ENCODE measurements at places on chromosomes 1 and 21.

GRCh38 chr1:26677306-26678115 is 18.3 kb upstream of the ARID1A start:
- DNase-seq, result peak; percentile 93

DNA sequence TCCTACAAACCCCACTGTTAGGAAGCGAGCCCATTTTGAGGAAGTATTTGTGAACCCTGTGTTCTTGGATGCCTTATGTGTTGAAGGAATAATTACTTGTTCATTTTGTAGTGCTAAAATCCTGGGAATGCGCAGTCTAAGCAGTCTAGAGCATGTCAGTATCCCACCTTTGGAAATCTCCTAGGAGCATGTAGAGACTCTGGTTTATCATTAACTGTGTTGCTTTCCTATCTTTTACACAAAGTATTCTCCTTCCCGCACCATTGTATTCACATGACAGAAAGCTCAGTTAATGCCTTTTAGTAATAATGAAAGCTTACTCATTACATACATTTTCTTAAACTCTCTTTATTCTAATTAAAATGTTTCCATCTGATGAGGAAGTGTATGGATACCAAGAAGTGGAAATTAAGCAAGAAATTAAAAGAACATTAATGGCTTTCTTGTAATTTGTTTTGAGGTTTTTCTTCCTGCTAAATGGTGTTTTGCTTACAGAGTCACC is 99.4 kb downstream of the CAMTA1 start:
- DNase-seq, result no peak

GRCh38 chr1:38512789-38513188 is 346.8 kb downstream of the RRAGC start:
- no peak for DNase-seq

GRCh38 chr1:15197591-15198447 is 44.3 kb downstream of the TMEM51 start:
- no peak for DNase-seq

DNA sequence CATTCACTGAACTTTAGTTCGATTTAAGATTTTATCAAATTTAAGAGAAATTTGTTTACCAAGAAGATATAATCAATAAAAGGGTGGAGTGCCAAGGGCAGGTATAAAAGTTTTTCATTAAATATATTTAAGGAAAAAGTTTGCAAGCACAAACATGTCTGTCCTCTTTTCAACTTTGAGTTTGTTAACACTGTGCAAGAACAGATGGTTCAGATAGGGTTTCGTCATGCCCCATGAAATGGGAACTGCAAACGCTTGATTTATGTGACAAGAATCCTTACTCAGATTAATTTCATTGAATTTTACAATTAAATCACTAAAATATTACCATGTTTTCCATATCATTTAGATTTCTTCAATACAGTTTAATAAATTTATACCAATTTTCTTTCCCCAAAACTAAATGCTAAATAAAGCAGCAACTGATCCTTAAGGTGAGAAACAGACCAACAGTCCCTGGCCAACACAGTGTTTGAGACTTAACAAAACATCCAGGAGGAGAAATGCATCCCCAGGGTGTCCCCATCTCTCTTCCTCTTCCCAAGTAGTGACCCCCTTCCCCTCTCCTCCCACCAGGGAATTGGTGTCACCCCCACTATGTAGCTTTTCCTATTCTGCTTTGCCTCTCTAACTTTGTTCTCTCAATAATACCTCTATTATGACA is 292.9 kb downstream of the LTN1 start:
- DNase-seq, result no peak

DNA sequence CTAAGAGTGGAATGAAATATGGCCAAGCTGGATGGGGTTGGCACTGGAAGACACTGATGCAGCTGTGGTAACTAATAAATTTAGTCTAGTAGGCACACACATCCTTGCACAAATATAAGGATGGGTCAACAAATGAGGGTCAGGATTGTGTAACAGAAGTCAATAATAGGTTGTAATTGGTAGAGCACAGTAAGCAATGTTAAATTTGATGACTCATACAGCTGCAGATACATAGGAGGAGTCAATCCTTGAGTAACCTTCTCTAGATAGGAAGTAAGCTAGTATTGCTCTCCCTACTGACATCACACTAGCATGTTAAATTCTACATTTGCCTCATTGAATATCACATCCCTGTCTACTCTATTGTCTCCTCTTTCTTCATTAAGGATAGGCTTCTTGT is 332.1 kb downstream of the PTPRC start:
- DNase-seq, result no peak

DNA sequence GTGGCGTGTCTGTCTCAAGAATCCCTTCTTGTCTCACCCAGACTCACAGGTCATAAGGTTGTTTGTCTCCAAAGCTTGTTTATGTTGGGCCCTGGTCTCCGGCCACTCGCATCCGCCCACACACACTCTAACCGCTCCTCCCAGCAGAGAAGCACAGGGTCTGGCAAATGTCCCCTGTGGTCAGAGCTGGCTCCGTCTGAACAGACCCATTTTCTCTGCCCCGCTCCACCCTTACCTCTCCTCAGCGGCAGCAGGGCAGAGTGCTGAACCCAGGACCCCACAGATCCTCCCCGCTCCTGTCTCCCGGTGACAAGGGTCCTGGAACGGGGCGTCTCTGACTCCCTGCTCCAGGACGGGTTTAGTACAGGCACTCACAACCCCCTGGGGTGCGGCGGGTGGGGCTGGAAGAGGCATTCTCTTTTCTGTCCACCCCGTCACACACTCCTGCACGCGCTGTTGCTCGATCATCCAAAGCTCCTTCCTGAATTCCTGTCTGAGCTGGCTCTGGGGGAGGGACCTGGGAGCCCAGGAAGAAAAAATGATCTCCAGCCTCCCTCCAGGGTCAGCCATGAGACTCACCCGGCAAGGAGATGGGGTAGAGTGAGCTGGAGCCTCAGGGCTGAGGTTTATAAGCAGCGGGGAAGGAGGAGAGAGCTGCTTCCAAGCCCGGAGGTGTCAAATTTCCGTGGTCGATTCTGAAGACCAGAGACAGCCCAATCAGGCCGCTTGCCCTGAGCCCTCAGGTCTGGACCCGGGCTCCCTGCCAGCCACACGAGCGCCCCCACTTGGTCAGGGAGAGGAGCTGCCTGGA is at the start of gene S100A13:
TSS of gene S100A13 (minus strand) at position 602 of the 811 bp plus-strand sequence. CDS start 1,033 bp downstream, outside the sequence.
- DNase-seq, result peak; percentile 97

DNA sequence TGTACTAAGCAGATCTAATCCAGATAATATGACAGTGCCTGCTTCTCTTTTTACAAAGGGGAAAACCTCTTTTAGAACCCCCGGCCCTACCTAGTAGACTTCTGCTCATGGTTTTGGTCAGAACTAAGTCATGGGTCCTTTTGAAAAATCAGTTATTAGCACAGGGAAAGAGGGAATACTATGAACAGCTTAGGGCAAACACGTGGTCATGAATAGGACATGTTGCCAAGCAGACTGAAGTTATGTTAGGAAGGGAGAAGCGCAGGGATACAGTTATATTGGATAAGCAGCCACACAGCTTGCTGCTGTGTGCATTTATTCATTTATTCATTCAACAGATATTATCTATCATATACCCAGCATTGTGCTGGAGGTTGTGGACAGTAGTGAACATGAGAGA is 25.3 kb upstream of the IGSF3 start:
- no peak for DNase-seq

DNA sequence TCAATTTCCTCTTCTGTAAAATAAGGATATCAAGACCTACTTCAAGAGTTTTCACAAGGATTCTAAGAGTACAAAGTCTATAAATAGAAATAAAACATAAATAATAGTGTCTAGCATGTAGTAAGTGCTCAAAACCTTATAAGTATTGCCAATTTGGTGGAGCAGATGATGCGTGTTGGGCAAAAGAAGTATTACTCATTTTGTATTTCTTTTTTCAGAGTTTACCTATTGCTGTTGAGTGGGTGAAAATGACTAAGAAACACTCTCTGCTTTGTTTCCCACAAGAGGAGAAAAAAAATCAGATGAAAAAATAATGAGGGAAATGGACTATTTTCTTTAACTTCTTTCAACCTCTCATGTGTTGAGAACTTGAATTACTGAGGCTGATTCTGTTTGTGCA is 103.3 kb upstream of the KCNK2 start:
- DNase-seq, result no peak

DNA sequence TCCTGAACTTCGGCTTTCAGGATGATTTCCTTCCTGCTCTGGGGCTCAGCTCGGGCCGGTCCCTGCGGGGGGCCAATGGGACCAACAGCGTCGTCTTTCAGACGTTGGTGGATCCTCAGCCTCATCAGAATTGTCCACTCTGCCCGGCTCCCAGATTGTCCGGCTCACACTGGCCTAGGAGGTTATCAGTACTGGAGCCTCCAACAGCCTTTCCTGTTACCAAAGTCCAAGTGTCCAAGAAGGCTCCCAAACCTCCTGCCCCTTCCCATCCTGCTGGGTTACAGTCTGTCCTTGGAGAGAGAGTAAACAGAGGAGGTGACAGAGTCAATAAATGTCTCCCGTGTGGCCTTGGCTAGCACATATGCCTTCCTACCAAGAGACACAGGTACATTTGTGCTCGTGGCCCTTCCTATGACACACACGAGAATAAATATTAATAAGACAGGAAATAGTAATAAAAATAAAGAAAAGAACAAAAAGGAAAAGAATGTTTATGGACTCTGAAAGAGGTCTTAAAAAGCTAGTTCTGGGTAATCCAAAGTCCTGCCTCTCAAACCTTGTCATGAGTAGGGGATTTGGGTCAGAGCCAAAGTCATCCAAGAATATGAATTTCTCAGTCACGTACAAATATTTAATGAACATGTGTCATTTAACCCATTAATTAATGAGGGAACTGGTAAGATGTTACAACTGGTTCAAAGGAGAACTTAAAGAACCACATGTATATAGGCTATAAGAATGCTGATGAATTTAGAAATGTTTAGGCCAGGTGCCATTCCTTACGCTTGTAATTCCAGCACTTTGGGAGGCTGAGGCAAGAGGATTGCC is 80.8 kb upstream of the SLC2A1 start:
- DNase-seq, result no peak

GRCh38 chr1:116404699-116405098 is 31.7 kb downstream of the ATP1A1 start:
- DNase-seq, result no peak

DNA sequence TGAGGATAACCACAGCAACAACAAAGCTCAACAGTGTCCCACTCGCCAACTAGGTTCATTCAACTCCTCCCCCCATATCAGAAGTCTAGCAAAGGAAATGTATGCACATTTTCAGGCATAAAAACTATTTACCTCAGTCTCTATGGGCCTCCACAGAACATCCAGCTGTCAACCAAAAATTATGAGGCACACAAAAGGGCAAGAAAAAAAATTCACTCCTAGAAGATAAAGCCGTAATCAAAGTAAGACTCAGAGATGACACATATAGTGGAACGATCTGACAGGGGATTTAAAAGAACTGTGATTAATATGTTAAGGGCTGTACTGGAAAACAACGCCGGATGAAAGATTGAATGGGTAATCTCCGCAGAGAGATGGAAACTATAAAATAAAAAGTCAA is 158.7 kb downstream of the NTPCR start:
- DNase-seq, result no peak

DNA sequence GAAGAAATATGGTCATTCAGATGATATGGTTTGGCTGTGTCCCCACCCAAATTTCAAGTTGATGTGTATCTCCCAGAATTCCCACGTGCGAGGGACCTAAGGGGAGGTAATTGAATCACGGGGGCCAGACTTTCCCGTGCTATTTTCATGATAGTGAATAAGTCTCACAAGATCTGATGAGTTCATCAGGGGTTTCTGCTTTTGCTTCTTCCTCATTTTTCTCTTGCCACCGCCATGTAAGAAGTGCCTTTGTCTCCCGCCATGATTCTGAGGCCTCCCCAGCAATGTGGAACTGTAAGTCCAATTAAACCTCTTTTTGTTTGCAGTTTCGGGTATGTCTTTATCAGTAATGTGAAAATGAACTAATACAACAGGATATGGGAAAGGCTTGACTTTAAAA is 1.4 kb upstream of the DPM3 start:
- DNase-seq, result no peak

GRCh38 chr1:37752583-37753471 is 12.1 kb downstream of the EPHA10 start:
- DNase-seq, result no peak

DNA sequence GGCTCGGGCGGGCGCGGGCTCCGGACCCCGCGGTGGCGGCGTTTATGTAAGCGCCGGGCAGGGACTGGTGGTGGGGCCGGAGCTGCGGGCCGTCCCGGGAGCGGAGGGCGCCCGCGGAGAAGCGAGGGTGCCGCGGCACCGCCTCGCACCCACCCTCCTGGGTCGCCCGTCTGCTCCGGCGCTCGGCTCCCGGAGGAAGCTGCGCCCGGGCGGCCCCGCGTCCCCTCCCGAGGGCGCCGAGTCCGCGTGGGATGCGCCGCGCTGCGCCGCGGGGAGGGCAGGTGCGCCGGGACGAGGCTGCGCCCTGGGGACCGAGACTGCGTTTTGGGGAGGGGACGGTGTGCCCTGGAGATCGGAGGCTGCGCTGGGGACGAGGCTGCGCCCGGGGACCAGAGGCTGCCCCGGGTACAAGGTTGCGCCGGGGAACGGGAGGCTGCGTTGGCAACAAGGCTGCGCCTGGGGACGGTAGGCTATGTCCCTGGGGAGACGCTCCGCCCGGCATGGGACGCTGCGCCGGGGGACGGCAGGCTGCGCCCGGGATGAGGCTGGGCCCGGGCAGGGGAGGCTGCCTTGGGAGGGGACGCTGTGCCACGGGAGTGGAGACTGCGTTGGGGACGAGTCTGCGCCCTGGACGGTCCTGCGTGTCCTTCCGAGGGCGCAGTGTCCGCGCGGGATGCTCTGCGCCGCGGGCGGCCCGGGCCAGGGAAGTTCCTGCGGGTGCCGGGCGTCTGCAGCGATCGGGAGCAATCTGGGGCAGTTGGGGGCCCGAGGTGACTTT is 627 bp downstream of the ADARB1 start:
- DNase-seq, result peak; percentile 42

DNA sequence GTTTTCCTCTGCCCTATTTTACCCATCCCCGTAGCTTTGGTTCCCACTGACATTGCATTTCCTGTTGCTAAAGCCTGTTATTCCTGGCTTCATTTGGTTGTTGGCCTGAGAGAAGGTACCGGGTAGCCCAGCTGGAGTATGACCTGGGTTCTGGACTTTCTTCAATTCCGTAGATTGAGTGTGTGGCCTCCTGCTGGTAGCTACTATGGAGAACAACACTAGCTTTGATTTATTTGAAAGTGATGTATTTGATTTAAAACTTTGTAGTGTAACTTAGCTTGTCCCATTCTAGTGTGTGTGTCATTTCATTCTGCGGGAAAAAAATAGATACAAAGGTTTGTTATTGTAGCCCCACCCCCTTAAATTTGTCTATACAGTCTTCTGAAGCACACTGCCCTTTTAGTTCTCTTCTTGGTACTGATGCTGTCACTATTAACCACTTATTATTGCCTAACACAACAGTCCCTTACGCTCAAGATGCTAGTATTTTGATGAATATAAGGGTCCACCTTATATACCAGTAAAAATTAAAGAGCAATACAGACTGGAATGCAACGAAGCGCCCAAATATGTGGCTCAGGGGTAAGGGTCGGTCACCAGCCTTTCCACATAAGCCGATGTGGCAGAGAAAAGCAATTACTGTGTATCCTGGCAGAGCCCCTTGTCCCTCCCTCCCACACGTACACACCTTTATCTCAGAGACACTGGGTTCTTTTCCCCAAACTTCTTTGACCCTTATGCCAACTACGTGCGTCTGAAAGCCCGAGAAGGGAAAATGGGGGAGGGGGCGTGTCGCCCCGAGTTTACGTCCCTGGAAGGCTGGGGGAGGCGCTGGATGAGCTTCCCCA is 643 bp upstream of the MOV10 start:
- peak; percentile 45 for DNase-seq
